ENCODE measurements at places on chromosomes 11 and 22.

DNA sequence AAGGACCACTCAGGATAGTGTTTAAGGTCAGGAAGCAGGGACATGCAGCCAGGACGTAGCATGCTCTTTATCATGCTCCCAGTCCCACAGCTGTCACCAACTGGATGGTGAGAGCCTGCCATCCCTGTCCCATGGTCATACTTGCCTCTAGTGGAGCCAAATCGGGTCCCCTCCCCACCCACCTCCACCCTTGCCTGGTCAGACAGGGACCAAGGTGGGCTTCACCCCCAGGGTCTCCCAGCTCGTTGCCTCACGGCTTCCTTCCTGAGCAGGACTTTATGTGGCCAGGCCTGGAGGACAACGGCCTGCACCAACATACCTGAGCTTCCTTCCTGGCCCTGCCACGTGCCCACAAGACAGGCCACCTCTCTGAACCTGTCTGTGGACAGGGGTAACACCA lies 19.8 kb downstream of the A4GALT start:
- no peak for DNase-seq

DNA sequence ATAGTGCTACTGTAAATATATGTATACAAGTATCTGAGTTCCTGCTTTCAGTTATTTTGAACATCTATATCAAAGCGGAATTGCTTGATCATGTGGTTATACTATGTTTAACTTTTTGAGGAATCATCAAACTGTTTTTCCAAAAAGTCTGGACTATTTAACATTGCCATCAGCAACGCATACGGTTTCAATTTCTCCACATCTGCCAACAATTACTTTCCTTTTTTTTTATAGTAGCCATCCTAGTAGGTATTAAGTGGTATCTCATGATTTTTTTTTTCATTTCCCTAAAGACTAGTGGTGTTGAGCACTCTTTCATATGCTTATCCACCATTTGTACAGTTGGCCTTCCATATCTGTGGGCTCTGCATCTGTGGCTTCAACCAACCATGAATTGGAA lies 1.3 kb upstream of the UBE4A start:
- no peak for DNase-seq

GRCh38 chr22:22815397-22816170 lies 72.0 kb upstream of the IGLL5 start:
- DNase-seq: no peak

DNA sequence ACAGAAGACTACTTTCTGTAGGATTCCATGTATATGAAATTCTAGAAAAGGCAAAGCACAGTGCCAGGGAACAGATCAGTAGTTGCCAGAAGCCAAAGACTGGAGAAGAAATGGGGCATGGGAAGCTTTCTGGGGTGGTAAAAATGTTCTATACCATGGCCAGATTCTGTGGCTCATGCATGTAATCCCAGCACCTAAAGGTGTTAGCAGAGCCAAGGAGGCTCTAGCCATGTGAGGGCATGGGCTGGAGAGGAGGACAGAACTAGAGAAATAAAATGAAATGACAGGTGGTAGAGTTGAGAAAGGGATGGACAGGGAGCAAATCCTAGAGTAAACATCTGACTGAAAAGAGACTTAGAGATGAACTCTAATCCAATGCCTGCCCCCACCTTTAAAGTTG lies 26.9 kb upstream of the HMGXB4 start:
- DNase-seq: no peak

- DNase-seq: no peak
Observed at GRCh38 chr11:72363112-72363511, 71.2 kb downstream of the CLPB start.

- DNase-seq: no peak
Observed at GRCh38 chr22:27507111-27507611, 294.4 kb downstream of the MN1 start.

DNA sequence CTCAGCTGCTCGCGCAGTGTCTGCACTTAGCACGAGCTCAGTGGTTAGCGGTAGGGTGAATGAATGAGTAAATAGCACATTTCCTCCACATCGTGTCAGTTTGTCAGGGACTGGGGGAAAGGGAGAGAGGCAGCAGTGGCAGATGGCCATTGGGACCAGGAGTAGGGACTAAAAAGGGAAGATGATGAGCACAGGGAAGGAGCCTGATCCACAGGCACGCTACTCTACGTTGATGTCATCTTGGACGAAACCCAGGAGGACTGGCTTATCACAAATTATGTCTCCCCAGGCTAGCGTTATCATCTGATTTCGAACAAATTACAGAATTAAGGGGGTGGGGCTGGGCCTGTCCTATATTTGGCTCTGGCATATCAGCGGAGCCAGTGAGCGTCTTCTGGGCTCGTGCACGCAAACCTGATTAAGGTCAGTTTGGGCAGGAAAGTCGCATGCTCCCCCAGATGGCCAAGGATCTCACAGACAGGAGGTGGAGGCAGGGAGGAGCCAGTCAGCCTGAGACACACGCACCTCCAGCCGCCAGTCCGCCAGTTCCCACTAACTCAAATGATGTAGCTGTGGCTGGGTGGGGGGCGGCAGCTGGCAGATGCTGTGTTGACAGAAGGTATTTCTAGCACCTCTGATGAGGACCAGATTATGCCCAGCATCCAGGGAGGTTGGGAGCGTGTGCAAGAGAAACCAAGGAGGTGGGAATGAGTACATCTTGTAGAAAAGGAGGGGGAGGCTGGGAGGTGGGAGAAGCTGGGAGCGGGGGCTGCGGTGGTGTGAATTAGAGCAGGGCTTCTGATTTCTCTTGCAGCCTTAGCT lies 97.4 kb upstream of the PRDM11 start:
- DNase-seq: no peak

- no peak for DNase-seq
Observed at GRCh38 chr11:130166457-130166784, 6.8 kb downstream of the ST14 start.

GRCh38 chr11:11363674-11364073 lies 10.6 kb upstream of the CSNK2A3 start:
- DNase-seq: no peak

DNA sequence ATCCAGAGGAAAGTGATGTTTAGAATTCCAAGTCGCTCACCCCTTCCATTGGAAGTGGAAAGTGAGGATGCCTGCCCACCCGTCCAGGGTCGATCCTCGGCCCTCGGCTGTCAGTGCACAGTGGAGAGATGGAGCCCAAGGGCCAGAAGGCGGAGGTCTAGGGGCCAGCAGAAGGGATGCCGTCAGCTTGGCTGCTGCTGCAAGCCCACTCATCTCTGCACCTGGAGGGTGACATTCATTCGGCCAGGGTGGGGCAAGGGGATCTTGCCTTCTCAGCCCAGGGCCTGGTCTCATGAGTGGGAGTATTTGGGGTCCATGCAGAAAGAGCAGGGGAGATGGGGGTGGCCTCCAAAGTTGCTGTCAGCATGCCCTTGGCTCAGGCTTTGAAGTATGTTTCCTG lies 30.7 kb downstream of the LINC01488 start:
- no peak for DNase-seq

GRCh38 chr22:47355776-47356510 lies 593.5 kb downstream of the TBC1D22A start:
- DNase-seq: no peak

- peak; percentile 45 for DNase-seq
Observed at GRCh38 chr11:16981651-16982194, 32.5 kb downstream of the PLEKHA7 start.

DNA sequence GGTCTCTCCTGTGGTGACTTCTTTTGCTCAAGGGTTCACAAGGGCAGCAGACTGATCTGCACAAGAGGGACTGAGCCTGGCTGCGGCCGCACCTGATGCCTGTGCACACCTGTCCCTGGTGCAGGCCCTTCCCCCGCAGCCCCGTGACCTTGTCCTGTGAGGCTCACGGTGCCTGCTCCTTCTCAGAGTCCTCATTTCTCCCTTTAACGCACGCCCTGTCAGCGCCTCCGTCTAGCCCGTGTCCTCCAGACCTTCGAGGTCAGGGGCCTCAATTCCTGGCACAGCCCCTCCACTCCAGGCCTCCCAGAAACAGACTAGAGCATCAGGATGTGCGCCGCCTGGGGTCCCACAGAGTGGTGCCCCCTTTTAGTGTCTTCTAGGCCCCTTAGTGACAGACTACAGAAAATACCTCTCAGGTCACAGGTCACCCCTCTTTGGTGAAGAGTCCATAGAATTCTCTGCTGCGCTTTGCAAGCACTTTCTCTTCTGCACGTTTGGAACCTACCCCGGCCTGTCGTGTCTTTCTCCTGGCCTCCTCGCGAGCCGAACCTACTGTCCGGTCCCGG lies 1.0 kb upstream of the DRD4 start:
- DNase-seq: no peak

DNA sequence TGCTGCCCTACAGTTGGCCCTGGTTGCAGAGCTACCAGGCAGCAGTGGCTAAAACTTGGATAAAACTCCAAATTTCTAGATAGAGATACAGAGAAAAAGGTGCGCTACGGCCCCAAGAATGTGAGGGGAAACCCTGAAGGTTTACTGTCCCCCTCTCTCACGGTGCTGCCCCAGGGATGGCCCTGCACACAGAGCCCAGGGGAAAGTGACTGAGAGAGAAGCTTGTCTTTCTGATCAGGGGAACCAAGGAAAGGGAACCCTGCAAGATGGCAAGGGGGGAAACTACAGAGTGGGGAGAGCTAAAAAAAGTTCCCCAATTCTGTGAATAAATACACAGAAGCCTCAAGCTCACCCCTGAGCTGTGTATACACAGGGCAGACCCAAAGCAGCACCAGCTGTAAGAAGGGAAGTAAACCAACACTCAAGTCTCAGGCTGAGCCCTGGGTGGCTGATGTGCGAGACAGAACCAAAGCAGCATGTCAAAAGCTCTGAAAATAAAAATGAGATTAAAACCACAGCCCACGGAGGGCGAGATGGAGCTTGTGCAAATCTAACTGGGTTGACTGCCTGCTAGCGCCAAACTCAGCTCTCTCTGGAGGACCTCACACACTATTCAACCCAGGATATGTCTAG lies 22.1 kb downstream of the GNB1L start:
- DNase-seq: no peak

DNA sequence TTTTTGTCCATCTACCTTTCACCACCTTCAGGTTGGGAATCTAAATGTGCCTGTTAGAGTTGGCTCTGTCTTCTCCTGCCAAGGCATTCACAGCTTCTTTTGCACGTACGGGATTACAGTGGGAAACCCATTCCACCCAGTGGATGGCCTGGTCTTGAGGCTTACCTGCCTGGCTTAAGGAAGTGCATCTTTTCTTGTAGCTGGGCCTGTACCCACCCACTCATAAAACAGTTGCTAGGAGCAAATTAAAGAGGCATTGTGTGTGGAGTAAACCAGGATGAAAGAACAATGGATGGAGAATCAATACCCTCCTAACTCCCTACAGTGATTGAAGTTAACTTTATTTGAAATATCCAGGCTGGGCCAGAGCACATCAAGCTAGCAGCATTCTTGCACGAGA lies 71.6 kb downstream of the TEAD1 start:
- DNase-seq: no peak

DNA sequence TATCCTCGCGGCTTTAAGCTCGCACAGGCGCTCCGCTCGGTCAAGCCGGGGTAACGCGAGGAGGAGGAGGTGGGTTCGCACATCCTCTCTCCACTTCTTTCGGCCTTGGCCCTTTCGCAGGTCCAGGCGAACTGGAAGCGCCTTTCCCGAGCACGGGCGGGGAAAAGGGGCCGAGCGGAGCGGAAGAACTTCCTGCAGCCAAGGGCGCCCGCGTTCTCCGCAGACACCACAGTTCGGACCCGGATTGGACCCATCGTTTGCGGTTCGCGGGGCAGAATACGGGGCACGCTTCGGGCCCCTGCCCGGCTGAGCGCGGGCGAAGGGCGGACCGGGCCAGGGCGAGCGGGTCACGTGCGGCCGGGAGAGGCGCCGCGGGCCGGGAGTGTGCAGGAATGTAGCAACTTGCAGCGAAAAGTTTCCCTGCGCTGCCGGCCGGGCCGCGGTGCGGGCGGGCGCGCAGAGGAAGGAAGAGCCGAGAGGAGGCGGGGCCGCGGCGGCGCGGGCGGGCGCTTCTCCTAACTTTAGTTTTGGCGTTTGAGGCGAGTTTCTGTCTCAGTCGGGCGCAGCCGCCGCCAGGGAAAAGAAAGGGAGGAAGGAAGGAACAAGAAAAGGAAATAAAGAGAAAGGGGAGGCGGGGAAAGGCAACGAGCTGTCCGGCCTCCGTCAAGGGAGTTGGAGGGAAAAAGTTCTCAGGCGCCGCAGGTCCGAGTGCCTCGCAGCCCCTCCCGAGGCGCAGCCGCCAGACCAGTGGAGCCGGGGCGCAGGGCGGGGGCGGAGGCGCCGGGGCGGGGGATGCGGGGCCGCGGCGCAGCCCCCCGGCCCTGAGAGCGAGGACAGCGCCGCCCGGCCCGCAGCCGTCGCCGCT lies at the start of gene YAP1:
Gene YAP1 (plus strand): TSS at position 552 of the 865 bp plus-strand sequence. CDS start 402 bp downstream, outside the sequence.
- DNase-seq: no peak

- no peak for DNase-seq
Observed at GRCh38 chr22:30783021-30783420, 88.3 kb downstream of the OSBP2 start.

GRCh38 chr22:29314537-29315285 lies 786 bp downstream of the RASL10A start:
- no peak for DNase-seq

- DNase-seq: peak; percentile 76
Observed at GRCh38 chr22:43985532-43985931, 30.3 kb downstream of the SAMM50 start.

- no peak for DNase-seq
Observed at GRCh38 chr11:5242208-5242607, 7.4 kb downstream of the HBG1 start.

- DNase-seq: no peak
Observed at GRCh38 chr11:45079943-45080719, 66.3 kb upstream of the PRDM11 start.

- DNase-seq: no peak
Observed at GRCh38 chr11:5345831-5346230, 2.5 kb upstream of the OR51B5 start.

DNA sequence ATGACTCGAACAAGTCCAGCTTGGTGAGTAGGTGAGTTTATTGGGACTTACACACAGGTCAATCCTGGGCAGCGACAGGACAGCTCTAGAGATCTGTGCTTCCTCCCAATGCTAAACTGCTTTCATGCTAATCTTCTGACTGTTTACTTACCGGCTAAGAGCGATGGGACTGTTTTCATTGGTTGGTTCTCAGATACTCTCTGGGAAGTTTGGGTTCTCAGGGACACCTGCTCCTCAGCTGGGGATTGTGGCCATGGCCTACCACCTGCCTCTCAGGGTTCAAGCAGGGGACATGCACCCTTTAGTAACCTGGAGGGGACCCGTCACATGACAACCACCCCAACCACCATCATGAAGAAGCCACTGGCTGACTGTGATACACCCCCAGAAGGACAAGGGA lies 13.1 kb downstream of the APOL2 start:
- no peak for DNase-seq

GRCh38 chr11:62921573-62922188 lies 518 bp upstream of the CHRM1 start:
- no peak for DNase-seq
